ENCODE measurements at places on chromosomes 16 and 17.

GRCh38 chr17:4530799-4531730 lies 24.1 kb downstream of the MYBBP1A start:
- no peak for DNase-seq

GRCh38 chr17:420479-421175 lies 68.0 kb upstream of the RPH3AL start:
- no peak for DNase-seq

- DNase-seq: no peak
Observed at GRCh38 chr16:46768809-46769208, 20.7 kb upstream of the MYLK3 start.

GRCh38 chr16:23729503-23730424 lies 16.7 kb upstream of the ERN2 start:
- no peak for DNase-seq

- DNase-seq: no peak
Observed at GRCh38 chr16:10362077-10362863, 23.6 kb upstream of the ATF7IP2 start.

DNA sequence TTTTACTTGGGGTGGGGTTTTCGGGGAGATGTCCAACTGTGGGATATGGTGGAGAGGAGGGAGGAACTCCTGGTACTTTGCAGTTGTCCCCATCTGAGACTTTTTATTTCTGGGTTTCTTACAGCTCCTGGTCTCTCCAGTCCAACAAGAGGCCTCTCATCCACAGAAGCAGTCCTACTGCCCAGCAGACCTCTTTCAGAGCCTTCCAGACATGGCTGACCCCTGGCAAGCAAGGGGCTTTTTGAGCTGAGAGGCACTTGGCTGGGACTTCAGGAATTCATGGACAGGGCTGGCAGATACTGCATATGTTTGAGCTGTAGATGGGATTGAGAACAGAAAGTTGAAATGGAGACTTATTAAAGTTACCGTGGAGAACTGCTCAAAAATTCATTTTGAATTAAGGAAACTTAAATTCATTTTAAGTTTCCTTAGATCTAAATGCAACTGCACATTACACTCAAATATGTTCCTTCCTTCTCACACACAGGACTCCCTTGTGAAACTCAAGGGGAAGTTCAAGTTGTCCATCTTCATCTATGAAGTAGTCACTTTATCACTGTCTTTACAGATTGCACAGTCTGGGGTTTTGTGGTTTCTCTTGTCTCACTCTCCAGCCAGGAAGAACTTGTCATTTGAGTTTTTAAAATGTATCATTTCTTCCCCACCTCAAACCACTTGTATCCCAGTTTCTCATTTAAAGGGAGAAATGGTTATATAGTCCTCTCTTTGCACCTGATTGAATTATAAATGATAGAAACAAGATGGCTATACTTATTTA lies 1.1 kb downstream of the LASP1NB start:
- DNase-seq: no peak

- no peak for DNase-seq
Observed at GRCh38 chr16:734981-735881, 5.6 kb downstream of the CIAO3 start.

DNA sequence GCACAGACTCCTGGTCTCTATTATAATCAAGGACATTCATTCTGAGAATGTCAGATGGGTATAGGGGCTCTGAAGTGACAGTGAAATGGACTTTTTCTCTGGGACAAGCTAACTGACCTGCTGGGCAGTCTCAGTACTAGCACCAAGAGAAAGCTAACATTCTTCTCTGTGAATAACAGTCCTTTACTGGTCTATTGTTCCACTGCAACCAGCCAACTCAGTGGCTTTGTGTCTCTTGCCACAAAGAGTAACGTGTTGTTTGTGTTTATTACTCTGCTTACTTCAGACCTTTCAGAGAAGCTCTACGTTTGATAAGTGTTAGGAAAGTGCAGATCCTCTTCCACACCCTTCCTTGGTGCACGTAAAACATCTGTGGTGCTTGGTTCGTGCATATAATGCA lies 61.5 kb upstream of the BCAR1 start:
- DNase-seq: no peak

GRCh38 chr16:83648347-83648746 lies 159.4 kb upstream of the HSBP1 start:
- no peak for DNase-seq

- DNase-seq: no peak
Observed at GRCh38 chr16:81440888-81441761, 3.5 kb upstream of the CMIP start.

GRCh38 chr16:89695875-89696669 lies 5.4 kb downstream of the SPATA2L start:
- no peak for DNase-seq

GRCh38 chr17:75512926-75513640 lies 2.3 kb downstream of the CASKIN2 start:
- DNase-seq: no peak

GRCh38 chr16:13084331-13084730 lies 182.9 kb downstream of the SHISA9 start:
- DNase-seq: no peak

- DNase-seq: no peak
Observed at GRCh38 chr16:19697756-19698318, 20.2 kb downstream of the KNOP1 start.

GRCh38 chr17:21245639-21246084 lies 7.5 kb downstream of the NATD1 start:
- DNase-seq: no peak

DNA sequence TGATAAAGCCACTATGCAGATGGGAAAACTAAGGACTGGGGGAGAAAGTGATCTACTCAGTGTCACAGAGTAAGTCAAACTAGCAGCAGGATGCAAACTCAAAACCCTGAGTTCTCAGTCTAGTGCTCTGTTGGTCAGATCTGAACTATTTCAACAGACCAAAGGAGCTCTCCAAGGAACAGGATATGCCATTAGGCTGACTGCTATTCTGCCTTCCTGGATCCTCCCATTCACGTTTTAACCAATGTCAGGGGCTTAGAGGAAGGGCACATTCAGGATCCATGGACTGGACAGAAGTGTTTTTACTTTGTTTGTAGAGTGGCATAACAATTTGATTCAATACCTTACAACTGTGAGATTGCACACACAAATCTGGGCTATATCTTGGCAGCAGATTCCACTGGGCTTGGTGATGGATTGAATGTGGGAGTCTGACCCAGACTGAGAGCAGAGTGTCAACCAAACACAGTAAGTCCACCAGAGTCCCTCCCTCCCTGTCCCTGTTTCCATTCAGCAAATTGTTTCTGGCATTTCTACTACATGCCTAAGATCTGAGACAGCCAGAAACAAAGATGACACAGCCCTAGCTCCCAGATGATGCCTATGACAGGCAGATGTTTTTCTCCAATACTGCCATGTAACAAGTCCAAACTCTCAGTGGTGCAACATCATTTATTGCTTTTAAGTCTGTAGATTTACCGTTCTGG lies 337.8 kb upstream of the CDH5 start:
- DNase-seq: no peak

GRCh38 chr17:47189732-47190237 lies 690 bp upstream of the CDC27 start:
- no peak for DNase-seq

- no peak for DNase-seq
Observed at GRCh38 chr17:42442196-42442565, 16.5 kb upstream of the ATP6V0A1 start.

DNA sequence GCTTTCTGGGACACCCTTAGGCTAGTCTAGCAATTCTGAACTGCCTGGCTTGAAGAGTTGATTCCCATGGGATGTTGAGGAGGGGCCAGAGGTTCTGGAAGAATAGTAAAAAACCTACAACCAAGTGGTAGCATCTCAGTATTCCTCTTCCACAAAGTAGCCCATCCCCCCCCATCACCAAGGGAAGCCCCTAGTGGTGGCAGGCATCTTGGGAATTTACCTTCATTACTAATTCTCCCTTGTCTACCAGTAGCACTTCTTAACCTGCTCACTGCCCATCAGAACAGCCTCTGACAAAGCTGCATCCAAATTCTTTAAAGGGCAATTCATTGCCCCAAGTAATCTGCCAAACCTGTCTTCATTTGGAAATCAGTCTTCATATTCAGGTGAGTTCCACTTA lies 12.8 kb upstream of the RAB11FIP4 start:
- DNase-seq: no peak

GRCh38 chr17:38534498-38534885 lies 71.3 kb downstream of the SRCIN1 start:
- DNase-seq: no peak

GRCh38 chr17:12133183-12133582 lies 112.5 kb downstream of the MAP2K4 start:
- no peak for DNase-seq

DNA sequence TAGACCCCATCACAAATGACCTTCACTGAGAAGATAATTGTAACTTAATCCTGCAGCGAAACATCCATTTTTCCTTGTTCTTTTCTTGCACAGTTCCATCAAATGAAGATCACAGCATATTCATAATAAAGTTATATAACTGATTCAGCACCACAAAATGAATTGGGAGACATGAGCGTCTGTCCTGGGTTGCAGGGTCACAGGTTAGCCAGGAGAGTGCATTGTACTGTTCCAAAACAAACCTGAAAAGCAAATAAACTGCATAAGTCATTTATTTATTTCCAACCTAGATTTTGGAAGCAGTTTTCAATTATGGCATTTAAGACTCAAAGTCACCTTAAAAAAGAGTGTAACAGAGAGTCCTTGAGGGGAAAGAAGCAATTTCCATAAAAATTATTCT lies 18.6 kb upstream of the INTS2 start:
- DNase-seq: no peak

GRCh38 chr16:48105976-48106375 lies 49.8 kb downstream of the ABCC12 start:
- DNase-seq: no peak

DNA sequence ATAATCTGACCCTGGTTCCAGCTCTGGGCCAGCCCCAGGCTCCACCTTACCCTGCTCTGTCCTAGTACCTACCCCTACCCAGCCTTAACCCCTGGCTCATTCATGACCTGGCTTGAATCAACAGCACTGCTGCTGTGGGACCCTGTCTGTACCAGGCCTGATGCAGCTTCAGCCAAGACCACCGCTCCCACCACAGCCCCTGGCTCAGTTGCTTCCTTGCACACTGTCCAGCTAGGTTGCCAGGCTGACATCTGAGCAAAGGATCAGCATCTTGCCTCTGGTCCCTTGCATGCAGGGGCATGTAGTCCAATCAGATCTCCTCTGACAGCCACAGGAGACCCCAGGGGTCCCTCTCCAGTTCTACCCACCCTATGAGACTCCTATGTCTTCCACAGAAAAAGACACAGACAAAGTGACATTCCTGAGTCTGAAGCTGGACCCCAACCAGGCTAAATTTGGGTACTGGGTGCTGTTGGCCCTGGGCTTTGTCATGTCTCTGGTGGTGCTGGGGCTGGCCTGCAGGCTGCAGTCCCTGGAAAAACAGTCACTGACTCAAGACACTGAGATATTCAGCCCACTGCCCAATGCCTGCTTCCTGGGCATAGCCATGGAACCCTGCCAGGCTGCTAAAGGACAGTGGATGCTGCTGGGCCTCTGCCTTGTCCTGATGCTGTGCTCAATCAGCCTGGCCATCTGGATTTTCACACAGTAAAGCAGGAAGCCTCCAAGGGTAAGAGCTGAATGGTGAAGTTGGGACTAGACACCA lies 3.9 kb upstream of the KCNH6 start:
- DNase-seq: no peak

- no peak for DNase-seq
Observed at GRCh38 chr17:57480438-57481196, 224.3 kb downstream of the MSI2 start.

DNA sequence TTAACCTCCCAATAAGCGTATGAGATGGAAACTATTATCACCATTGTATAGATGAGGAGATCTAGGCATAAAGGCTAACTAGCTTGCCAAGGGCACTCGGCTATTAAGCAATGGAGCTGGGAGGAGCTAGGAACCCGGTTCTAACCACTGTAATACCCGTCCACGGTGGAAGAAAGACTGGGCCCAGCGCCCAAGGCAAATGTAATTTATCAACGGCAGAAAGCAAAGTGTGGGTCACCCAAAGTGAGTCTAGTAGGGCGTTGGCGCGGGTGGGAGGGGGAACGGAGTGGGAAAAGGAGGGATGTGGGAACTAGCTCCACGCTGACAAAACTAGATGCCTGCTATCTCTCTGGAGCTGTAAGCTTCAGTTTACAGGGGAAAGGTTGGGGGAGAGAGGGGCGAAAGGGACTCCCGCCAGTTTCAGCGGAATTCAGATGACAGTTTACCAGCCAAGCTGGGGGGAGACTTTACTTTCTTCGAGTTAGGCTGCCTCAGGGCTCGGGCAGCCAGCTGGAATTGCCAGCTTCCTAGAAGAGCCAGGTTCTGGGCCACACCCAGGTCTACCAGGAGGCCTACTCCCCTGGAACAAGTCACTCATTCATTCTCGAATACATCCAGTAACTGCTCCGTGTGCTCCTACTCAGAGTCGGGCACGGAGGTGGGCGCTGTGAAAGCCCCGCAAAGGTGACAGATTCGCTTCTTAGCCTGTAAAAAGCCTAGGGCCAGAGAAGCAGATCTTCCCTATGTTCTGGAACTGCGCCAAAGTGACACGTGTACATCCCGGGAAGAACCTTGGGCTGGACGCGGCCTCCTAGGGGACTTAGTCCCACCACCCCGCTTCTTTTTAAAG lies 837 bp downstream of the LRRC59 start:
- DNase-seq: no peak

- DNase-seq: no peak
Observed at GRCh38 chr17:17605729-17606088, 14.2 kb upstream of the PEMT start.

GRCh38 chr16:84065536-84066132 lies 23.0 kb upstream of the SLC38A8 start:
- peak; percentile 73 for DNase-seq

DNA sequence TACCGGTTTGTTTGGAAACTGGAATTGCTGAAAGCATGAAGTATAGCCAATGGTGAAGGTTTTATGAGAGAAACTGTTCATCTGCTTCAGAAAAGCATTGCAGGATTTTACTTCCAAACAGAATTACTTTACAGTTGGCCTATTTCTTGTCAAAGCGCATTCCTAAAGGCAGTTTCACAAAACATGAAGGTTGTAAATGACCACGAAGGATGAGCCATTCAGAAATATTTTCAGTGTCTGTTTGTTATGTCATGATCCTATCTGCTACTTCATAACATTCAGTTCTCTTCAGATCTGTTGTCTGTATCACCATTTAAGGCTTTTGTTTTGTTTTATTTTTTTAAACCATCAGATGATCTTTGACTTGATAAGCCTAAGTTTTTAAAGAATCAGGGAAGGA lies 45.7 kb downstream of the AATF start:
- DNase-seq: no peak

- DNase-seq: no peak
Observed at GRCh38 chr17:16879686-16880085, 92.2 kb downstream of the TNFRSF13B start.

GRCh38 chr17:80876950-80877728 lies 114.5 kb upstream of the CHMP6 start:
- DNase-seq: no peak

DNA sequence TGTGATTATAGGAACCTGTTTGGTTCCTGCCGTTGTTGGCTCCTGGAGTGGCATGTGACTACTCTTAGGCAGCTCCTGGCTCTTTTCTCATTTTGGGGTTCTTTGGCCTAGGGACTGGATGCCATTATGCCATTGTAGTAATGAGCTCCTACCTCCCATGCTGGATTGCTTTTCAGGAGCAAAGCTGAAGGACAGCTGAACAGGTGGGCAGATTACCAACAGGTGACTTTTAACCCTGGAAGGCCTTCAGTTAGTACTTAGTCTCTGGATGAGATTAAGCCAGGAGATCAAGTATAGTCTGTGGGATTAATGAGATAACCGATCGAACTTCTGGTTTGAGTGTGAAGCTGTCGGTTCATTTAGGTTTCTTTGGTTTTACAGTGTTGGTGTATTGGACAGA lies 25.2 kb downstream of the WIPF2 start:
- no peak for DNase-seq

Data from glutamatergic neuron (in vitro differentiated cells).